Smooth muscle cell of the brain vasculature (primary cell): ENCODE measurements at places on chromosomes 2 and 18.

DNA sequence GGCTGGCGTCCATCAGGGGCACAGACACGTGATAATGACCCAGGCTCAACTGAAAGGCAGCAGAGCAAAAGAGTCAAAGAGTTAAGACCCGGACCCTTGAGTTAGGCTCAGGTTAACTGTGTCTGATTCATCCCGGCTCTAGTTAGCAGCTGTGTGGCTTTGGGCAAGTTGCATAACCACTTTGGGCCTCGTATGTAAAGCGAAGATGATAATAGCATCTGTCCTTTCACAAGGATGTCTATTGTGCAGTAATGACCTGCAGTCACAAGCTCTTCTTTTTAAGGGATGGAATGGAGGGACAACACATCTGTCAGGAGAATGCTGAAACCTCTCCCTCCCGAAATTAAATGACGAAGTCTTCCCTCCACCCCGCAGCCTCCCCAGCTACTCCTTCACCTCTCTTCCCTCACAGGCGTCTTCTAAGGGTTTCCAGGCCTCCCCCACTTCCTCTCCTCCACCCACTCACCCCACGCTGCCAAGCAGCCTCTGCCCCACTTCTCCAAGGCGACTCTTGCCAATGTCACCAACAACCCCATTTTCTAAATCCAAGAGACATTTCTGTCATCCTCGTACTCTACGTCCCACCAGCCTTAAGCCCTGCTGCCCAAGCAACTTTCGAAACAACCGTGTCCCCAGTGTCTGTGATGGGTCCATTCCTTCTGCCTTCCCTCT, 135.1 kb upstream of the ID2 start:
- no peak for DNase-seq

GRCh38 chr2:38737925-38738324, 13.2 kb downstream of the SRSF7 start:
- no peak for DNase-seq

DNA sequence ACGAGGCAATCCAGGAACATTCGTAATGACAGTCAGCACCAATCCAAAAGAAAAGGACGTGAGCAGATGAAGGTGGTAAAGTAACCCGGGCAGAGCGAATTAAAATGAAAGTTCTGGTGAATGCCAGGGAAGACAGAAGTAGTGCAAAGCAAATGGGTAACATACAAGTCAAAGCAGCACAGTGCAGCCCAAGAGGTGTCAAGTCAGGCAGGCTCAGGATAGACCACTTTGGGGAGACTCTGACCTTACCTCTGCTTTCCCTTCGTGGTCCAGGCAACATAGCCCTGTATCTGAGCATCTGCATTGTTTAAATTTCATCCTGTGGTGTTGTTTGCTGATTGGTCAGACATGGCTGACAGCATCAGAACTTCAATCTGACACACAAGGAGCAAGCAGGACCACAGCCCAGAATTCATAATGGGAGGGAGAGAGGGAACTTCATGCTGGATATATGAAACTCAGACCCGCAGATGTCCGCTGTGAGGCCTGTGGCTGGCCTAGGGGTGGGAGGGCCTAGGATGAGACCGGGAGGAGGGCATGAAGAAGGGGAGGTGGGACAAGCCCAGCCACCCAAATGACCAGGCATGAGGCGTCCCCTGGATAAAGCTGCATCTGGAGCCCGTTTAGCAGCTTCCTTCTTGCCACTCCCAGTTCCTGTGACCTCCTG, 285.7 kb downstream of the TCF4 start:
- no peak for DNase-seq

DNA sequence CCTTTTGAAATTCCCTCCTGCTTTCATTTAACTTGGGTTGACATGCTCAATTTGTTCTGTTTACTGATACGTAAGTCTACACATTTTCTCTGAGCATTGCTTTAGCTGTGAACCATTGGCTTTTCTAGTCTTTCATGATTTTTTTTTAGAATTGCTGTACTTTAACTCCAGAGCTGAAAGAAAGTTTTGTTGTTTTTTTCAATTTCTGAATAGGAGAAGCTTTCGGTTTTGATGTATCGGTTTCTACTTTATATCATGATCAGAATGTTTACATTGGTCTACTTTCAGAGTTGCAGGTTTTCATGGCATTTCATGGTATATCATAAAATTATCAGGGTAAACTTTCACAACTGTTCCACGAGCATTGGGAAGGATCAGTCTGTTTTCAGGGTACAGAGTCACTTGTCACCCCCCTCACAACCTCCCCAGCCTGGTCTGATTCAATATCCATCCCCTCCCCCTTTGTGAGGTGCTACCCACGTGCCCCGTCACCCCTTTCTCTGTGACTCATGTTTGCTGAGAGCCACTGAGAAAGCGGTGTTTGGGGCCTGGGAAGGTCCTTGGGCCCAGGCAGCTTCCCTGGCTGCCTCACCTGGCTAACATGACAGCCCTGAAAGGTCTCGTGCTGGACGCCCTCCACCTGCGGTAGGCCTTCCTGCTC, 7.0 kb downstream of the ASTL start:
- no peak for DNase-seq

DNA sequence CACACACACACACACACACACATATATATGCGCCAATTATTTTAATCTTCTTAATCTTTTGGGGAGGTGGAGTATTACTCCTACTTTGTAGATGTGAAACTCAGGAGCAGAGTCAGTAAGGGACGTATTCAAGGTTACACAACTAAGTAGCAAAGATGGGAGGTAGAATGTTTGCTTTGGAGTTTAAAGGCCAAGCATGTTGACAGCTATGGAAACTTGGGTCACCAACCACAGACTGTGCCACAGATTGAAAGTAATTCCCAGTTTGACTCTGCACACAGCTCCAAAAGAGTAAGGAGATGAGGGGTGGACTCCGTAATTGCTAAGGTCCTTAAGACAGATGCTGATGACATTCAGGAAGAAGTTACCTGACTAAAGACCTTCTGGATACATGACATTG, 124.8 kb upstream of the ITGB6 start:
- DNase-seq: no peak

- DNase-seq: no peak
Measured at GRCh38 chr2:122478117-122478516, 722.7 kb downstream of the TSN start.

- DNase-seq: no peak
Measured at GRCh38 chr18:48132797-48133655, 202.6 kb upstream of the SMAD2 start.

DNA sequence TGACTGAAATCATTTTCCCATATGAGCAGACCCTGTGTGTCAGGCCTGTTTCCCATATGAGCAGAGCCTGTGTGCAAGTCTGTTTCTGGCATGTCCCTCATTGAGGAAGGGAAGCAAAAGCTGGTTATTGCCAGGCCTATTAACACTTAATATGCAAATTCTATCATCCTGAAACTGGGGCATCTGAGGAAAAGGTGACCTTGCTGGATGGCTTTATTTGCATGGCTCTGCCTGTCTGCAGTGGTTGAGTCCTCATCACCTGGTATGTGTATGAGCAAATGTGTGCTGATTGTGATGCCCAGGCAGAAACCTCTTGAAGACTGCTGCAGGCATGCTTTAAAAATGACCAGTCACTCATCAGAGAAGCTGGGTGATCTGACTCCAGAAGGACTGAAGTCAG, 31.2 kb downstream of the EIF4E2 start:
- no peak for DNase-seq

GRCh38 chr2:230648356-230648755, 64.3 kb upstream of the CAB39 start:
- no peak for DNase-seq

GRCh38 chr2:196952936-196953335, 26.4 kb upstream of the PGAP1 start:
- DNase-seq: no peak

DNA sequence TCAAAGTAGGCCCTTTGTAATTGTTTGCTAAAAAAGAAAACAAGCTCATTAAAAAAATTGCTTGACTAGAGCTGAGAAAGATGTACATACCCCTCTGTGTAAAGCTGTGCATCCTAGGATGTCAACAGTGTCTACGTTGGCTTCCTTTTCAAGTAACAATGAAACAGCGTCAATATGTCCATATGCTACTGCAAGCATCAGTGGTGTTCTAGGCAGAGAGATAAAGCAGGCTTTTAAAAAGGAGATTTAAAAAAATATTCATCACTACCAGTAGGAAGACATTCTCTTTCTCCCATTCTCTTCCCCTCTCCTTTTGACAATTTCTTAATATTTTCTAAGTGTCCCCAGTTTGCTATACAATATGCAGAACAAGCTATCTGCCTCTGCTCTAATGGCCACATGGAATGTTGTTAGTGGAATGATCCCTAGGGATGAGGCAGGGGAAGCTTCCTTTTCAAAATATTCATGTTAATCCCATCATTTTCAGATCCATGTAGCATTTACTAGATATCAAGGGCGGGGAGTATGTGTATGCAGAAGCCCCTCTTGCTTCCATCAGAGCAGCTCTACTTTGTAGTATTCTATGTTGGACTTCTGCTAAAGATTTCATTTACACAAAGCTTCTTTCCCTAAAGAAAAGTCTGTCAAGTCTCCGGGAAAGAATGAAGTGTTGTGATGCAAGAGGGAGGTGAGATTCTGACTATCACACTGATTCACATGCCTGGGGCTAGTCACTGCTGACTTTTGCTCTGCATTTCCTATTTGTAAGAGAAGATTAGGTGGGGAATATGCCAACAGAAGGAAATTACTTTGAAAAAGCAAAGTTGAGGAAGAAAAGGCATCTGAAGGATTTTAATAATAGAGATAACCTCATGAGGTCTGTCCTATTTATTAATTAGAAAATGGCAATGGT, 81.5 kb upstream of the PGAP1 start:
- no peak for DNase-seq
